Liver (tissue), 10 donors: ENCODE measurements at places on chromosomes 11 and 22. TPM values are rescaled to one million over a fixed set of nuclear protein-coding genes. Genes with fewer than 3 reads are reported as not detected.
A peak's percentile ranks its signal among the peaks of the same experiment; 100 is the strongest.

FAT3 gene
- 1.2 TPM for total RNA-seq

OR5B21 gene
- total RNA-seq = not detected

SAA4 gene
- total RNA-seq = 792 TPM

VWCE gene
- 1.9 TPM for total RNA-seq

CCDC73 gene
- 0.23 TPM for total RNA-seq

RPS6KA4 gene
- total RNA-seq = 13.5 TPM

PRDM11 gene
- total RNA-seq = 6.9 TPM

CRYBA4 gene
- not detected for total RNA-seq

DNA sequence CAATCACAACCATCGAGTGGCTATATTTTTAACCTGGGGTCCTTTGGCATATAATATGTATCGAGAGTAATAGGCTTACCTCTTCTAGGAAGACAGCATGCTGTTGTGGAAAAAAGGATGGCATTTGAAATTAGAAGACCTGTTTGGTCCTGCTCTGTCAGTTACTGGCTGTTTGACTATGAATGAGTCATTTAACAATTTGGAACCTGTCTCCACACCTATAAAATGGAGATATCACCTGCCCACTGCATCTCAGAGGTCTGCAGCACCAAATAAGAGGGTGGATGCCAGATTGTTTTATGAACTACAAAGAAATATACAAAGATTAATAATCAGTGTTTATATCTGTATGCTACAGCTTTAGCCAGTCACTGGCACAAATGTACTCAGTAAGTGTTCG is 60.8 kb downstream of the SLC25A17 start:
- DNase-seq = no peak

DNA sequence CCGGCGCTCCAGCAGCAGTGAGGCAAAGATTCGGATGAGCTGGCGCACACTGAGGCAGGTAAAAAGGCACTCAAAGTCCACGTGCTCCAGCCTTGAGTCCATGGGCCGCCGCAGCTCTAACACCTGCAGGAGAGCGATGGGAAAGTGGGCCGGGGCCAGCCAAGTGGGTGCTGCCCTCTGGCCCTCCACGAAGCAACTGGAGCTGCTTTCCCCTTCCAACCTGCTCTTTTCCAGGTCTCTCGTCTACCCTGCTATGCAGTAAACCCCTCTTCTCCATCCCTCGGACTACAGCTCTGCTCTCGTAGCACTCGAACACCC is 20.0 kb downstream of the RPL27A start:
- DNase-seq = no peak

GRCh38 chr11:12142909-12143308 is 32.5 kb downstream of the MICAL2 start:
- DNase-seq = no peak

GRCh38 chr11:93528252-93528651 is 14.9 kb downstream of the SMCO4 start:
- DNase-seq = no peak

GRCh38 chr11:2187280-2187707 is 15.7 kb upstream of the TH start:
- DNase-seq = no peak

- DNase-seq = no peak
Observed at GRCh38 chr22:40281717-40282116, 64.6 kb upstream of the ADSL start.

GRCh38 chr22:45083659-45084305 is 74.0 kb upstream of the PHF21B start:
- no peak for DNase-seq

DNA sequence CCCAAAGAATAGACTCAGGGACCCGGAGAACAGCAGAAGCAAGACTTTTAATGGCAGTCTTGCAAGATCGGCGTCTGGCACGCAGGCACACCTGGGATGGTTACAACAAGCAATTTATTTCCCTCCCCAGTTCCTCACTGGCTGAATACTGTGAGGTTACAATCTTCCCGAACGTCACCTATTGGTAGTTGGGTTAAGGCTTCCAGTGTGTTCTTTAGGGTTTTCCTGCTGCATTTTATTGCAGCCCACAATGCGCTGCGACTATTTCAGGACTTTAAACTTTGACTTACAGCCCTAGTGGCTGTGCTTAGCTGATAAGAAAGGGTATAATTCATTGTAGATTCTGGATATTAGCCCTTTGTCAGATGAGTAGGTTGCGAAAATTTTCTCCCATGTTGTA is 11.5 kb upstream of the TRIM68 start:
- no peak for DNase-seq

DNA sequence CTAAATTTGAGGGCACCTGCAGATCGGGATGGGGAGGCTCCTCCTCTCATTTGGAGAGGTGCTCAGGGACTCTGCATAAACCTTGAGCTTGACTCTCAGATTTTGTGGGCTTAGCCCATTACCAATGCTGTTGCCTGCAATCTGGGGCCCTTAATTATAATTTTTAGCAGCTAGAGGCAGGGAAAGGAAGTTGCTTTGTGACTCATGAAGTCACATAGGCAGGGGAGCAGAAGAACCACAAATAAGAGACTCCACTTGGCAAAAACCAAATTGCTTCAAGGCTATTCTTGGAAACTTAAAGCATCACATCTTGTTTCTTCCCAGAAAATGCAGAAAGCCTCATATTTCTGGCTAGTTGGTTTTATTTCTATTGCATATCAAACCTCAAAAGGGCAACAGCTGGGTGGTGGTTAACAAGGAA is 46.9 kb downstream of the MICAL2 start:
- DNase-seq = no peak

DNA sequence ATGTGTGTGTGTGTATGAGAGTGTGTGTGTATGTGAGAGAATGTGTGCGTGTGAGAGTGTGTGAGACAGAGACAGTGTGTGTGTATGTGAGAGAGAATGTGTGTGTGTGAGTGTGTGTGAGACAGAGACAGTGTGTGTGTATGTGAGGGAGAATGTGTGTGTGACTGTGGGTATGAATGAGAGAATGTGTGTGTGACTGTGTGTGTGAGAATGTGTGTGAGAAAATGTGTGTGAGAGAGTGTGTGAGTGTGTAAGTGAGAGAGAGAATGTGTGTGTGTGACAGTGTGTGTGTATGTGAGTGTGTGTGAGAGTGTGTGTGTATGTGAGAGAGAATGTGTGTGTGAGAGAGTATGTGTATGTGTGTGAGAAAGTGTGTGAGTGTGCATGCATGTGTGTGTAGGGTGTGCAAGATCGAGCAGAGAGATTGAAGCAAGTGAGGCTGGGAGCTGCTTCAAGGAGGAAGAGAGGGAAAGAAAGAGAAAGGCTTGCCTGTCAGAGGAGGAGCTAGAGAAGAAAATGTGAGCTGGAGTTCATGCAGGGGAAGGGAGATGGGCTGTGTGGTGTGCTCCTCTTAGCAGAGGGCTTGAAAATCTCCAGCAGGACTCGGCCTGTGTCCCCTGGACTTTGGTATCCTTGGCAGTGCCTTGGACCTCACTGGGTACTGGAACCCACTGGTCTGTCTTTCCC is 27.7 kb upstream of the TP53I11 start:
- no peak for DNase-seq

DNA sequence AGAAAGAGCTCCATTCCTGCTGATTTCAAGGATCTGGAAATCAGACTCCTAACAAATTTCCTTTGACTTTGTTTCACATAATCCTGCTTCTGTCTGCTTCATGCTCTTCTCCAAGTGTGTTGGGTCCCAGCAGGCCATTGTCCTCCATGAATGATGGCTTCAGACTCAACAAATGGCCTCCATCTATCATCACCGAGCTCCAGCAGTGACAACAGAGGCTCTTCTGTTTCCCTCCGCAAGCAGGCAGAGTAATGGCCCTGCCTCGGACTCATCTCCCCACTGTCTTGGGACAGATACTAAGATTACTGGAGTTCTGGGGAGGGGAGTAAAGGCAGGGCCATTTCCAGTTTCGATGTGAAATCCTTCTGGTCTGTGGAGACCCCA is 127.3 kb downstream of the TENM4 start:
- DNase-seq = no peak

DNA sequence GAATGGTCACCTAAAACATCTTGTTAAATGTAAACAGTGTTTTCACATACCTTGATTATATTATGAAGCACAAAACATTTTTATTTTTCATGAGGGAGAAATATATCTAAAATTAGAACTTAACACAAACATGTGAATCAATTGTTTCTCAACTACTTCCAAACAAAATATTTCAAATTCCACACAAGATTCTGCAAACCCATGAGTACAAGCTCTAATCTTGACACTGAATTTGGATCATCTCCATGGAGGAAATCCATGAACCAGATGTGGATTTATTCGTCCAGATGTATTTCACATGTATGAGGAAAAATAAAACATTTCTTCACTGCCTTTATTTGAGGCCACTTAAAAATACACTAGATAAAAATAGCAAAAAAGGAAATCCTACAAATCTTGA is 184.2 kb downstream of the SBF2 start:
- DNase-seq = no peak

- DNase-seq = no peak
Observed at GRCh38 chr22:40215266-40215665, 37.5 kb downstream of the TNRC6B start.

DNA sequence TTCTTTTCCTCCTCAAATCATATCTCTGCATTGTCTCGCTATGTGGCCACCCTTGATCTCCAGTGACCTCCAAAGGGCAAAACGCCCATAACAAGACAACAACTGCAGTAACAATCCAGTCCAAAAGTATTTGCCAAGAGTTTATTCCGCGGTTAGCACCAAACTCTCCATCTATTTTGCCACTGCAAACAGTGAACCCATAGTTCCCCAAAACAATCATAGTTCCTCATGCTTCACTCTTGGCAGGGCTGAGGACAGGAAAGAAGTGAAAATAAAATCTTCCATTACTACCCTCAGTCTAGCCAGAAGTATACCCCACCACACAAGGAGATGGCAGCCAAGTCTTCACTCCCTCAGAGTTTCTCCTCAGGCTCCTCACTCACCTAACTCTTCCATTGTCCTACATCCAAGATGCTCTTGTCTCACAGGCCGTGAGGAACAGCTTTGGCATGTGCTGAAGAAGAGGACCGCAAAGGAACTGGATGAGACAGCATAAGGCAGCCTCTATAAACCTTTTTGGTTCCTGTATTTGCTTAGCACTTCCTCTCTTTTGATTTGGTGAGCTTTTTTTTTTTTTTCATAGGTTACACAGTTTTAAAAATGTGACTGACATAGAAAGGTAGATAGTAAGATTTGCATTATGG is at the start of gene LPXN:
LPXN (minus strand) TSS at position 480 of the 644 bp plus-strand sequence; CDS start at position 396, 84 bp downstream.
- DNase-seq = no peak

DNA sequence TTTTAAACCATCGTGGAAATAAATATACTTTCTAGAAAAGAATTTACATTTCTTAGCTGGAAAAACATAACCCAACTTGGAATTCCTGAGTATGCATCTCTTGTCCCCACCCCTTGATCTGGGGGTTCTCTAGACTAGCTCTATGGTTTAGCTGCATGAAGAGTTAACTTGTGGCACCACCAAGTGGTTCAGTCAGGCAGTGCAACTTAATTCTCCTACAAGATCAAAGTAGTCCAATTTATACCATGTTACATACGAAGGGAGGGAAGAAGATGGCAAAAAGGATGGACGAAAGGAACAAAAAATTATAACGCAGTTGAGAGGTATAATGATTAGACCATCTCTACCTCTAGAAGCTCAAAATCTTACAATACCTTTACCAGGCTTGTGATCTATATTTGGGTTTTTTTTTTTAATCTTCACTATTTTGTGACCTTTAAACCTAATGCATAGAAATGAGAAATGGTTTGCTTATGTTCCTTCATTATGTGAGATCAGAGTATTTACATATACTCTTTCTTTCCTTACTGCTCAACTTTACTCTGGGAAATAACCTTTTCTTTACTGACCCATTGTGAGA is 28.5 kb upstream of the ALKBH3 start:
- DNase-seq = peak; percentile 64

GRCh38 chr11:58616594-58616993 is 5.9 kb upstream of the CNTF start:
- no peak for DNase-seq

GRCh38 chr11:11020747-11021149 is 162.9 kb upstream of the ZBED5 start:
- DNase-seq = no peak

DNA sequence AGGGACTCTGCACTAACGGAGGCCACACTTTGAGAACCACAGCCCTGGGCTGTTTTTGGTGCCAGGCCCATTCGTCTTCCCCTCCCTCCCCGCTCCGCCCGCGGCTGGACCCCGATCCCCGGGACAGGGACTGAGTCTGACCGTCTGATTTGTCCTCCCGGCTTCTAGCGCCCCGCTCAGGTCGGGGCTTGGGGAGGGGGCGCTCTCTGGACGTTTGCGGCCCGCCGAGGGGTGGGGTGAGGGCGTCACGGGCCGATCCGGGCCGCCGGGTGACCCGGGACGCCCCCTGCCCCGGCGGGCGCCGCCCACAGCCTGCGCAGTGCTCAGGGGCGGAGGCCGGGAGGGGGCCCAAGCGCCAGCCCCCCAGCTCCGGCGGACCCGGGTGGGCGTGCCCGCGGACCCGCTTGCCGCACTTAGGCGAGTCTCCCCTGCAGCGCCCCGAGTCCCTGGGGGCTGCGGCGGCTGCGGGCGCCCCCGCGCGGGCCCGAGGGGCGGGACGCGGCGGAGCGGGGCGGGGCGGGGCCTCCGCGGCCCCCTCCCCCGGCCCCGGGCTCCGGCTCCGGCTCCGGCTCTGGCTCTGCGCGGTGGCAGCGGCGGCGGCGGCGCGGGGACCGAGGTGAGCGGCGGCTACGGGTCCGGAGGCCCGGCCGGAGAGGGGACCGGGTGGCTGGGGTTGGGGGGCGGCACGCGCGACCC is 33.7 kb upstream of the PRR5 start:
- DNase-seq = no peak

GRCh38 chr11:132734217-132734616 is 798.1 kb downstream of the OPCML start:
- no peak for DNase-seq

GRCh38 chr11:12762278-12762677 is 88.1 kb downstream of the TEAD1 start:
- DNase-seq = no peak

- peak; percentile 26 for DNase-seq
Observed at GRCh38 chr22:27986937-27987336, 67.9 kb upstream of the PITPNB start.

DNA sequence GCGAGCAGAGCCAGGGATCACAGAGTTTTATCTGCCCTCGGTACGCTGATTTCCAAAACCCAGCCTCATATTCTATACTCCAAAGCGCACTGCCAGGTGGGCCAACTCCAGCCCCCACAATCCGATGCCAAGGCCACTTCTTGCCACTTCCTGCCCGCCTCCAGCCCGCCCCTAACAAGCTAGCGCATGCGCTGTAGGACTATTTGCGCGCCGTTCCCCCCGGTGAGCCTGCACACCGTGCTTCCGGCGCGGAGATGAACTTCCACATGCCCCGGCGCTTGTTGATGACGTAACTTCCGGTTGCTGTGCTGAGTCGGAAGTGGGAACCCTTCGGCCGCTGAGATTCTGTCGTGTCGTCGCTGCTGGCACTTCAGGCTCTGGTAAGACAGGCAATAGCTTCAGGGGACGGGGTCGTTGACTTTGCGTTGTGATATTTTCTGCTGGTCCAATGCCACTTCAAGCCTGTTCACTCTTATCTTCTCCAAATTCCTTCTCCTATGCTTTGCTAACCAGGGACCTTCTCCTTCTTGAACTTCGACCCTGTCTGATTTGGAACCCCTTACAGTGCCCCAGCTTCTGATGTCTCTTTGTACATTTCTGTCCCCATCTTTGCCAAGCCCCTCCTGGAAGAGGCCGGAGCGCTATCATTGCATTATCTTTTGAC is at the start of gene UBE4A:
UBE4A (plus strand) TSS at position 306 of the 664 bp plus-strand sequence. CDS start 5,481 bp downstream, outside the sequence.
- peak; percentile 96 for DNase-seq

- DNase-seq = no peak
Observed at GRCh38 chr22:18952022-18952421, 15.9 kb upstream of the PRODH start.

- DNase-seq = no peak
Observed at GRCh38 chr11:61315260-61315659, 17.6 kb downstream of the DDB1 start.

- DNase-seq = no peak
Observed at GRCh38 chr22:44878483-44879300, 126.3 kb downstream of the ARHGAP8 start.
